ENCODE measurements at places on chromosomes 4 and X. TPM values are rescaled to one million over a fixed set of nuclear protein-coding genes. Genes with fewer than 3 reads are reported as not detected.

Gene FRMPD4
- 0.12 TPM for total RNA-seq

Gene STARD8
- 1.3 TPM for total RNA-seq

Gene DMP1
- total RNA-seq = not detected

Gene PASD1
- not detected for total RNA-seq

Gene EPHA5
- 0.40 TPM for total RNA-seq

Gene ADAM29
- total RNA-seq = not detected

Gene GUCY1B1
- total RNA-seq = 0.36 TPM

Gene CYTL1
- total RNA-seq = not detected

Gene GABRA4
- total RNA-seq = not detected

Gene YY2
- 2.2 TPM for total RNA-seq

Gene TAF7L
- 0.14 TPM for total RNA-seq

Gene EFHC2
- 0.38 TPM for total RNA-seq

Gene FAM241A
- 0.76 TPM for total RNA-seq

Gene PPARGC1A
- total RNA-seq = 0.12 TPM

Gene TMPRSS11D
- not detected for total RNA-seq

Gene UCHL1
- 986 TPM for total RNA-seq

Gene ENPP6
- not detected for total RNA-seq

Gene USP17L26
- not detected for total RNA-seq

Gene HS6ST2
- total RNA-seq = 0.17 TPM
